ENCODE measurements at places on chromosomes 16 and 17.

DNA sequence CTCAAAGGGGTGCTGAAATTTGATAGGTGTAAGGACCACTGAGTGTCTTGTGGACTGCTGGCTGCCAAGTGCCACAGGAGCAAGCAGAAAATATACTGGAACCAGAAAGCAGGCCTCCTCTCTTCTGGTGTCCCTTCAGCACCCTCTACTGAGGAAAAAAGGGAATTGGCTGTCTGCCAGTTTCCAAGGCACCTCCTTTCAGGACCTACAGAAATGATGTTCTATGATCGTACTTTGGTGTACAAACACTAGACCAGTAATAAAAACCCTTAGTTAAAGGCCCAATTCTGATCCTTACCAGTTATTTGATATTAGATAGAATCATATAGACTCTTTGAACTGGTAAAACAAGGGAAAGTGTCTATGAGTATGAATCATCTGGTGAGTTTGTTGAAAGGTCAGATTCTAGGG lies 35.8 kb upstream of the BCAS3 start:
- peak; percentile 50 for DNase-seq

- DNase-seq = peak; percentile 52
These were observed 450.3 kb upstream of the PSMD7 start for GRCh38 chr16:73846356-73846755.

DNA sequence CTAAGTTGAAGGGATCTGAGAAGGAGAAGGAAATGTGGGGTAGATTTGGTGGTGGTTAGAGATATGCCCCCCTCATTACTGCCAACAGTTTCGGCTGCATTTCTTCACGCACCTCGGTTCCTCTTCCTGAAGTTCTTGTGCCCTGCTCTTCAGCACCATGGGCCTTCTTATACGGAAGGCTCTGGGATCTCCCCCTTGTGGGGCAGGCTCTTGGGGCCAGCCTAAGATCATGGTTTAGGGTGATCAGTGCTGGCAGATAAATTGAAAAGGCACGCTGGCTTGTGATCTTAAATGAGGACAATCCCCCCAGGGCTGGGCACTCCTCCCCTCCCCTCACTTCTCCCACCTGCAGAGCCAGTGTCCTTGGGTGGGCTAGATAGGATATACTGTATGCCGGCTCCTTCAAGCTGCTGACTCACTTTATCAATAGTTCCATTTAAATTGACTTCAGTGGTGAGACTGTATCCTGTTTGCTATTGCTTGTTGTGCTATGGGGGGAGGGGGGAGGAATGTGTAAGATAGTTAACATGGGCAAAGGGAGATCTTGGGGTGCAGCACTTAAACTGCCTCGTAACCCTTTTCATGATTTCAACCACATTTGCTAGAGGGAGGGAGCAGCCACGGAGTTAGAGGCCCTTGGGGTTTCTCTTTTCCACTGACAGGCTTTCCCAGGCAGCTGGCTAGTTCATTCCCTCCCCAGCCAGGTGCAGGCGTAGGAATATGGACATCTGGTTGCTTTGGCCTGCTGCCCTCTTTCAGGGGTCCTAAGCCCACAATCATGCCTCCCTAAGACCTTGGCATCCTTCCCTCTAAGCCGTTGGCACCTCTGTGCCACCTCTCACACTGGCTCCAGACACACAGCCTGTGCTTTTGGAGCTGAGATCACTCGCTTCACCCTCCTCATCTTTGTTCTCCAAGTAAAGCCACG lies 28.3 kb downstream of the STH start:
- no peak for DNase-seq

GRCh38 chr17:36074365-36074764 lies 10.3 kb downstream of the CCL18 start:
- DNase-seq = no peak

DNA sequence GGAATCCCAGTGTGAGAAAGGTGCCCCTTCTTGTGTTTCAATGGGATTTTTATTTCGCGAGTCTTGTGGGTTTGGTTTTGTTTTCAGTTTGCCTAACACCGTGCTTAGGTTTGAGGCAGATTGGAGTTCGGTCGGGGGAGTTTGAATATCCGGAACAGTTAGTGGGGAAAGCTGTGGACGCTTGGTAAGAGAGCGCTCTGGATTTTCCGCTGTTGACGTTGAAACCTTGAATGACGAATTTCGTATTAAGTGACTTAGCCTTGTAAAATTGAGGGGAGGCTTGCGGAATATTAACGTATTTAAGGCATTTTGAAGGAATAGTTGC lies 567 bp downstream of the UBB start:
- DNase-seq = no peak

- DNase-seq = no peak
These were observed 151.6 kb downstream of the SOCS1 start for GRCh38 chr16:11104168-11105037.

DNA sequence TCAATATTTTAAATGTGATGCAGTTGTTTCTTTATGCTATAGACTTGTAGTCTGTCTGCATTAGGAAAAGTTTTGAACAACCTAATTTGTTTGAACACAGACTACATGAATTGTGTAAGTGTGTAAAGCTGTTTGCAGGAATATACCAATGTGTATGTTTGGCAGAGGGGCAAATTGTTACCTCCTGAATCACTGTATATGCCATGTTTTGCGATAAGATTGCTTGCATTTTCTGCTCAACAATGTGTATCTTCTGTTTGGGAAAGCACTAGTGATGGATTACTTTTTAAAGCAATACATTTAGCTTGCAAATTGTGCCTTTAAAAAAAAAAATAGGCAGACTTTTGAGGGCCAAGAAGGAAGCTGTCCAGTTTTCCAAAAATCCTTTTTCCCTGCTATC lies 14.6 kb downstream of the RBBP6 start:
- no peak for DNase-seq

GRCh38 chr16:1363501-1364041 lies 11.8 kb downstream of the GNPTG start:
- peak; percentile 79 for DNase-seq
